Activated CD4-positive, alpha-beta T cell treated with anti-CD3 and anti-CD28 coated beads for 1 hour (primary cell): ENCODE measurements at places on chromosomes 5 and 9.
A peak's percentile ranks its signal among the peaks of the same experiment; 100 is the strongest.

- DNase-seq: no peak
These were observed 165.6 kb downstream of the SMARCA2 start for GRCh38 chr9:2180704-2181103.

DNA sequence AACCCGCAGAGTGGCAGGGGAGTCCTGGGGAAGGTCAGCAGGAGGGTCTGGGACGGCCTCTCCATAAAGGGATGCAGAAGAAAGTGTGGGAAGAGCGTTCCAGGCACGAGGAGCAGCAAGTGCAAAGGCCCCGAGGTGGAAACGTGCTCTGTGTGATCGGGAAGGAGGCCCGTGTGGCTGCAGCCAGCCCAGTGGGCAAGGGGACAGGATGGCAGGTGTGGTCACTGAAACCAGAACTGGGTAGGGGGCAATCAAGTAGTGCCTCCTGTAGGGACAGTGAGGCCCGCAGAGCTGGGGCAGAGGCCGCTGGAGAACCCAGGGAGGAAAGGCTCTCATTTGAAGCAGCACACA is 16.3 kb upstream of the LAMC3 start:
- no peak for DNase-seq

DNA sequence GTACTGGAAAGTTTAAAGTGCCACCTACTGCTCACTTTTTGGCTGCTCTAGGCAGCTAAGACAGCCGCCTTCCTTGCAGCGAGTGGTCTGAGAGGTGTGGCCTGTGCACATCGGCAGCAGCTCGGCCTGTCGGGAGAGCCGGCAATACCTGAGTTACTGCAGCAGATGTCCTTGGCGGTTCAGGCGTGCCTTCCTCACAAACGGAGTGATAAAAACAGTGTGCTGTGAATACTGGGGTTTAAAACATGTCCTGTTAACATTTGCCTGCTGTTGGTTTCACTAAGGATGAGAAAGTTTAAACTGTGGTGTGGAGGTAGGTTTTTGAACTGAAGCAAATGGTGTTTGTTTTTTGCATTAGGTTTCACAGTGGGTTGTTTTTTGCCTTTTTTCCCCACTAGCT is 12.9 kb downstream of the TRAF2 start:
- no peak for DNase-seq

GRCh38 chr5:10673407-10673806 is 87.6 kb downstream of the DAP start:
- DNase-seq: no peak

- no peak for DNase-seq
These were observed 10.6 kb downstream of the PTGR1 start for GRCh38 chr9:111588846-111589245.

GRCh38 chr5:79513704-79514390 is at the start of gene HOMER1:
Gene HOMER1 (minus strand): TSS chr5:79514134. CDS start chr5:79512774, 1,360 bp downstream.
- DNase-seq: peak; percentile 61

GRCh38 chr9:130565792-130566191 is 13.6 kb upstream of the FUBP3 start:
- DNase-seq: no peak

DNA sequence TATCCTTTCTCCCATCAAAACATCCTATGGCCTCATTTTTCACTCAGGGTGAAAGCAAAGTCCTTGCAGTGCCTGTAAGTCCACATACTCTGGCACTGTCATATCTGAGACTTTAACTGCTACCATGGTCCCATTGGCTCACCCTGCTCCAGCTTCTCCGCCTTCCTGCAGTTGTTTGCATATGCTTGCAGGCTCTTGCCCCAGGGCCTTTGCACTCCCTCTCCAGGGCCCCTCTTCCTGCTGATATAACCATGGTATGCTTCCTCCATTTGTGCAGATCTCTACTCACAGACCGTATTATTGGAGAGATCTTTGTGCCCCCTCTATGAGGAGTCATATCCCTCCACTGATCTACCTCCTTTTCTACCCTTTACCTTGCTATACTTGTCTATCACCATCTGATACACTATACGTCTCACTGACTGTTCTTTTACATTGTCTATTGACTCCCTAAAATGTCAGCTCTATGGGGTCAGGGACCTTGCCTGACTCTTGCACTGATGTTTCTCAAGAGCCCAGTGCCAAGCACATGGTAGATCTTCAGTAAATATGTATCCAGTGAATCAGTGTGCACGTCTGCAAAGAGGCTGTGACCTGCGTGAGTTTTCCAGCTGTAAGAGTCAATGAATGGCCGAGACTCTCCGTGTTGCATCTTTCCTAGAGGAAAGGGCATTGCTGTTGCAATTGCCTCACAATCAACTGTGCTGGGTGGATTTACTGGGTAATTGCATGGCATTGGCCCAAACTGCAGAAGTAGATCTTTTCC is 81.7 kb upstream of the CPEB4 start:
- no peak for DNase-seq

DNA sequence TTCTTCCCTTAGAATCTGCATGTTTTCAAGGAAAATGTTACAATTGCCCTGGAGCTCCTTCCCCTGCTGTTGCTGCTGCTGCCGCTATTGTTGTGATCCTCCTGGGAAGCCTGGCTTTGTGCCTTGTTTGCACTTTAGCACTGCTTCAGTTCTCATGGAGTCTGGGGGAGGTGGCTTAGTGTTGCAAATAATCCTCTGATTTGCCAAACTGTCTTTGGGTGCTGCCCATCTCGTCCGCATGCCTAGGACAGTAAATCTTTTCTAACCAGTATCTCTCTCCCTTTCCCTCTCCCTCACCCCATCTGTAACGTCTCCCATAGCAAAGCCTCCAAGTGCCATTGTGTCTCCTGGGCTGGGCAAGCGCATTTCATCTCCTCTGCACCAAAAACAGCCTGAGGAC is 30.3 kb downstream of the FAM240B start:
- no peak for DNase-seq

- no peak for DNase-seq
These were observed 10.4 kb downstream of the C9orf152 start for GRCh38 chr9:110197330-110198187.

GRCh38 chr9:110821064-110821463 is 152.5 kb downstream of the MUSK start:
- DNase-seq: no peak

GRCh38 chr9:61665330-61665751 is 475.5 kb downstream of the SPATA31A7 start:
- no peak for DNase-seq
